ENCODE measurements at places on chromosomes 1 and 21.

DNA sequence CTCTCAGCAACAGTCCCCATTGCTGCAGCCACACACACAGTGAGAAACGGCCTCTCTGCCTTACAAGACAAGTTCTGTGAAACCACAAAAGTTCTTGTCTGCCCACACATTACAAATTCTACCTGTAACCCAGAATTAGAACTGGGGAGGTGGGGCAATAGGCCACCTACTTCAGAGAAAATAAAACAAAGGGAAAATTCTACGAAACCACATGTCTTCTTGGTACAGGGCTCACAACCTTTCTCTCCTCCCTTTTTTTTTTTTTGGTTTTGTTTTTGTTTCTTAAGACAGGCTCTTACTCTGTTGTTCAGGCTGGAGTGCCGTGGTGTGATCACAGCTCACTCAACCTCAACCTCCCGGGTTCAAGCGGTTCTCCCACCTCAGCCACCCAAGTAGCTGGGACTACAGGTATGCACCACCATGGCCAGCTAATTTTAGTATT is 30.2 kb downstream of the LPAR3 start:
- DNase-seq, result no peak

- DNase-seq, result no peak
These were observed 150.5 kb upstream of the RUNX3 start for GRCh38 chr1:25080294-25081209.

DNA sequence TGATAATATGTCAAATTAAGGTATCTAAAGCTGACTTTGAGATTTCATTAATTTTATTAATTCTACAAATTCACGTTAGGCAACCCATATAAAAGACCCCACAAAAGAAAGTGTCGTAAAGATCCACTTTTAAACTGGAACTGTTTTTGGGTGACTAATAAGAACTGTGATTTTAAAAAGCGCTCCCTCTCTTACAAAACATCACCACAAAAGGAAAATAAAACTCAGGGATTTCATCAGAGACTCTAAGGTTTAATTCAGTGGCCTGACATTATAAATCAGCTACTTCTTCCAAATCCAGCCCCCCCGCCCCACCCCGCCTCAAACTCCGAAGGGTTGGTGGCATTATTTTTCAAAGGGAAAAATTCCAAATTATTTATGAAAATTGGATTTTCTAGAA is 2.7 kb downstream of the COL24A1 start:
- no peak for DNase-seq

DNA sequence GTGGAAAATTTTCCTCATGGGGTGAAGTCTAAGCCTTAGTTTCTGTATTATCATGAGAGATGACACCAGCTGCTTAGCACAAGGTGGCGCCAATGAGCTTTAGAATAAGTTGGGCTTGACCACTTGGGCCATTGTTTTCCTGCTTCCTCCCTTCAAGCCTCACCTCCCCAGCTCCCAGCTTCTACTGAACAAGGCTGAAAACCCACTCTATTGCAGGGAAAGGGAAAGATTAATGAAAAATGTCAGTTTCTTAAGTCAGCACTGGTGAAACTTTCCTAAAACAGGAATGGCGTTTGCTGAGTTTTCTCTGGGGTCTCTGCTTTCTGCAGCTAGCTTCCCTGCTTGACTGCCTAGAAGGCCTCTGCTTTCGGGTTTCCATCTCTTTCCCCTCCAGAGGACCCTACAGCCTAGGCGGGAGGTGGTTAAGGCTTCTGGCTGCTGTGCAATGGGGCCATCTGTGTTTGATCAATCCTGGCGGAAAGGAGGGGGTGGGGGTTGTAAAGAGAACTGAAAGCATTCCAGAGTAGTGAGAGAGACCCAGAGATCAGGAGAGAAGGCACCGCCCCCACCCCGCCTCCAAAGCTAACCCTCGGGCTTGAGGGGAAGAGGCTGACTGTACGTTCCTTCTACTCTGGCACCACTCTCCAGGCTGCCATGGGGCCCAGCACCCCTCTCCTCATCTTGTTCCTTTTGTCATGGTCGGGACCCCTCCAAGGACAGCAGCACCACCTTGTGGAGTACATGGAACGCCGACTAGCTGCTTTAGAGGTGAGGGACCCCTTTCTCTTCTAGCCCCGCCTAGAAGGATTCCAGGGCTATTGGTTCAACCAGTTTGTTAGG is at the start of gene OLFML3:
TSS of gene OLFML3 (plus strand) at position 612 of the 840 bp plus-strand sequence. CDS start at position 655, 43 bp downstream.
- peak; percentile 96 for DNase-seq

DNA sequence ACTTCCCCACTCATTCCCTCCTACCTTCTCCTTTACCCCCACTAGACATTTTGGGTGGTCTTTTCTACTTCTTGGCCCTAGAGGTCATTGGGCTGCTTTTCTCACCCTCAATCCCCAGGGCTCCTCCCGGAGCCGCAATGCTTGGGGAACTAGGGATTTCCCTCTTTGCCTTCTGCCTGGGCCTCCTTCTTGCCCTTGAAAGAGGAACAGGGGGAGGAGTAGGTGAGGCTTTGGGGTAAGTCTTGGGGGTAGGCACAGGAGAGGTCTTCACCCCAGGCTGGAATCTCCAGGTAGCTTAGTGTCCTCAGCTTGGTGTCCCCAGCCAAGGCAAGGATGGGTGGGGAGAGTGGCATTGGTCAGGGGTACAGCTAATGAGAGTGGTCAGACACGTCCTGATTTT is 56.2 kb upstream of the EPS8L3 start:
- DNase-seq, result no peak

- DNase-seq, result no peak
These were observed 54.0 kb upstream of the MRPS6 start for GRCh38 chr21:34019402-34019801.

DNA sequence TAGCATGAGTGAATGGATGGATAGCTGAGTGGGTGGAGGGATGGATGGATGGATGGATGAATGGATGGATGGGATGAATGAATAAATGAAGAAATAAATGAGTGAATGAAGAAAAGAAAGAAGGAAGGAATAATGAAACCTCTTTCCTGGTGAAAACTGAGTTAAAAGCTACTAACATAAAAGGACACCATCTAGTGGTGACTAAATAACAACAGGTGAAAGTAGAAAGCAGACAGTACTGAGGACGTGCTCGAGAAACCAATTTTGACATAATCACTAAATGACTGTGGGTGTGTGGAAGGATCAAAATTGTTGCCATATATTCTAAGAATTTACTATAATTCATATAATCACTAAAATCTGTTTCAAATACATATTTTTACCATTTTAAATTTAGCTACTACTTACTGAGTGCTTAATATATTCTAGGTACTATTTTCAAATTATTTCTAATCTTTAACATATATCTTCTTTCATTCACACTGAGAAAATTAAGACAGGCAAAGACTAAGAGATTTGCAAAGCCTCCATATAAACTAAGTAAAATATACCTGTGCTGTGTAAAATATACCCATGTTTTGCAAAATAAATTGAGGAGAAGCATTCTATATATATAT is 522.9 kb downstream of the LRRIQ3 start:
- peak; percentile 4 for DNase-seq

All from myocyte (in vitro differentiated cells).